NCI-H524 (cell line): ENCODE measurements at places on chromosomes 11 and 22.

- no peak for DNase-seq
These were observed 100.5 kb downstream of the DSCAML1 start for GRCh38 chr11:117696540-117696939.

DNA sequence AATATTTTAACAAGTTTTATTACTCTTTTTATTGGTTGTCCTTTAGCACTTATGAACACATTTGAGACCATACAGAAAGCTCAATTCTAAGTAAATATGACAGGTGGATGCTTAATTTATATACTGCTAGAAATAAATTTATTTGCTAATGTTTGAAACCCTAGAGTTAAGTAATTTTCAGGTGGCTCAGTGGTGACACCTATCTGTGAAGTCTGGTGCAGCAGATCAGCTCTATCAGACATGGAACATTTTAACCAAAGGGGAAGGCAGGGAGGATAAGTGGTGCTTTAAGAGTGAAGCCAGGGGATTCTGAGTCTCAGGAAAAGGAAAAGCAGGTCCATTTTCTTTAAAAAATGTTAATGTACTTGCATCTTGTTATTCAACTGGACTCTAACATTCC, 175.8 kb downstream of the DSCAML1 start:
- DNase-seq, result no peak

GRCh38 chr11:113849713-113850112, 25.7 kb downstream of the USP28 start:
- DNase-seq, result no peak

GRCh38 chr11:120306519-120307242, 18.4 kb upstream of the TLCD5 start:
- DNase-seq, result no peak

- DNase-seq, result no peak
These were observed 1009.1 kb downstream of the NTM start for GRCh38 chr11:132379540-132379939.

DNA sequence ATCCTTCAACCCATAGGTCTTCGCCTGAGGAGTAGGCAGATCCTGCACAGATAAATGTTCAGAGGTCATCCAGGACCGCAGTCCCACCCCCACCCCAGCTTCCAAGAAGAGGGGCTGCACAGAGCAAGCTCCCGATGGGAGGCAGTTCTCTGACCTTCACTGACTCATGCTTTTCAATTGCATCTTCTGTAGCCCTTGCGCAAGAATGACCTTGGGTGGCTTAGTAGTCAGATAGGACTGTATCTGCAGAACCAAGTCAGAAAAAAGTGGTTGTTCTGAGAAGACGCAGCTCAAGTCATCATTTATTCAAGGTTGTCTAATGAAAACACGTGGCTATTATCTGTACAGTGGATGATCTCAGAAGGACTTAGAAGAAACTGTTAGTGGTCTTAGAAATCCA, 16.4 kb upstream of the GRAMD1B start:
- no peak for DNase-seq

DNA sequence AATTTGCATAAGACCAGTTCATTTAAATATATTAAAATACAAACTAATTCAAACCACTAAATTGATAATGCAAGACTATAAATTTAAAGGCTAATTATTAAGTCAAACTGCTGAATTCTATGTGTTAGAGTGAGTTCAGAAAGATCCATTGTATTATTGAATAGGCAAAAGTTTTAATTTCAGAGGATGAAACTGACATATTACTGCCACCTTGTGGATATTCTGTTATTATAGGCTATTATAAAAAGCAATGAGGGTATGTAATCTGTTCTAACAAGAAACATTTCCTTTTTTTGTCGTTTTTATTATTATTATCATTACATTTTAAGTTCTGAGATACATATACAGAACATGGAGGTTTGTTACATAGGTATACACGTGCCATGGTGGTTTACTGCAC, 20.9 kb upstream of the NAALAD2 start:
- peak; percentile 17 for DNase-seq

DNA sequence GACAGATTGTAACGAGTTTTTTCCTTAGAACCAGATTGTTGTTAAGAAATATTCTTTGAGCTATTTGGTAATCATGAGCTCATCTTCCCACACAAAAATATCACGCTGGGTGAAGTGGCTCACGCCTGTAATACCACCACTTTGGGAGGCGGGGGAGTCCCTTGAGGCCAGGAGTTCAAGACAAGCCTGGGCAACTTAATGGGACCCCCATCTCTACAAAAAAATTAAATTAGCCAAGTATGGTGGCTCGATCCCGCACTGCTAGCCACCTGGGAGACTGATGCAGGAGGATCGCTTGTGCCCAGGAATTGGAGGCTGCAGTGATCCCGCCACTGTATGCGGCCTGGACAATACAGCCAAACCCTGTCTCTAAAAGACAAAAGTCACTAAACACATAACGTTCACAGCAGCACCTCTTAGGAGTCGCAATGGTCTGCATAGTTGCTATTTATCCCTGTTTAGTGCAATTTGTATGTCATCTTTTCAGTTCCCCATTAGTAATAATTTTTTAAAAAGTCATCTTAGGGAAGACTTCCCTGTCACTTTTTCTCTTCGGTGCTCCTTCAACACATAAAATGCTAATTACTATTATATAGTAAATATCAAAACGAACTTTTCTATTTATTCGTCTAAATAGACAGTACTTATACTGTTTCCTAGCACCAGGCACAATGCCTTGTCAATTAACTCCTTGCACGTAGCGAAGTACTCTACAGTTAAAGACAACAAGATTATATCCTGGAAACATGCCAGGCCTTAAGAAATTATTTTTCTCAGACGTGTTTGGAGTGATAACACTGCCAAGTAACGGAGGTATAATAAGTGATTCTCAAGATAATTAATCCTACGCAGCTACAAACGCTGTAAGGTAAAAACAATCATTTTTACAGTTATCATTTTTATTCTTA, 1.1 kb downstream of the ST13 start:
- DNase-seq, result peak; percentile 31

DNA sequence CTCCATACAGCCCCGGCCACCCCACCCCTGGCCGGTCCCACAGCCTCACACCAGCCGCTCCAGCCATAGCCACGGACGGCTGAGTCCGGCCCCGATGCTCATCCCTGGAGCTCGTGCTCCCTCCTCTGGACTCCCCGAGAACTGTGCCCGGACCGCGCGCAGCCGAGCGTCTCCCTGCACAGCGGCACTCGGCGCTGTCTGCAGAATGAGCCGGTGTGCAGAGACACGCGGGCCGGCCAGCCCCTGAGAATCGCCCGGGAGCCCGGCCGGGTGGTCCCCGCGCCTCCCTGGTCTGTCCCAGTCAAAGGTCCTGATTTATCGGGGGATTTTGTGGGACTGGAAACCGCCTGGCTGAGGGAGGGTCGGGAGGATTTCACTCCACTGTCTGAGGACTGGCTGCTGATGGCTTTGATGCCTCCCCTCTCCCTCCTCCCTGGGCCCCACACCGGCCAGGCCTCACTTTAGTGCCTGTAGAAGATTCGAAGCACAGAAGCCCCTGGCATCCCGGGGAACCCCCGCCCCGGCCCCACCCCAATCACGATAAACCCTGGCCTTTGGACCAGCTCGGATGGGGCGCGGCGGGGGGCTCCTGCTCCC, 102.7 kb downstream of the BRD1 start:
- peak; percentile 72 for DNase-seq

GRCh38 chr11:6627762-6628241, 8.6 kb upstream of the TPP1 start:
- no peak for DNase-seq

DNA sequence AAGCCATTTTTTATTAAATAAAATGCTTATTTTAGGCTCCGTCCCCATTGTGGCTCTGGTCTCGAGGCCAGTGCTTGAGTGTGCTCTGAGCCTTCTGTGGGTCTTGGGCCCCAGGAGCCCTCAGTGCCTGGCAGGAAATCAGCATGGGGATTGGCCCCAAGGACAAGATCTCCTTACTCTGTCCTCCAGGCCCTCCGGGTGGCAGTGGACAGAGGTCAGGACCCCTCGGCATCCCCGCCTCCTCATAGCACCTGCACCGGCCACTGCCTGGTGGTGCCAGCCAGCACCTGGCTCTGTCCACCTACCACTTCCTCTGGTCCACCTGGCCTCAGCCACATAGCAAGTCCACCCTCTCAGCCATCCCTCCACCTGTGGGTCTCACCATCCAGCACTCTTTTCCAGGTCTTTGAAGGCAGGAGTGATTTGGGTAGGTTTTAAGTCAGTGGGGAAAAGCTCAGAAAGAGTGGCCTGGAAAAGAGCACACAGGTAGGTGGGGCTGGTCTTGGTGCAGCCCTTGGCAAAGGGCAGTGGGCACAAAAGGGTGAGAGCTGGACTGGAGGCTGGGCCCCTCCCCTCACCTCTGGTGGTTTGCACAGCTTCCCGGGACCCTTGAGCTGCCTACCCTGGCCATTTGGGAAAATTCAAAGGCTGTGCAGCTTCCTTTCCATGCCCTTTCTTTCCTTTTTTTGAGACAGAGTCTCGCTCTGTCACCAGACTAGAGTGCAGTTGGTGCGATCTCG, 3.5 kb downstream of the CLDN5 start:
- no peak for DNase-seq

DNA sequence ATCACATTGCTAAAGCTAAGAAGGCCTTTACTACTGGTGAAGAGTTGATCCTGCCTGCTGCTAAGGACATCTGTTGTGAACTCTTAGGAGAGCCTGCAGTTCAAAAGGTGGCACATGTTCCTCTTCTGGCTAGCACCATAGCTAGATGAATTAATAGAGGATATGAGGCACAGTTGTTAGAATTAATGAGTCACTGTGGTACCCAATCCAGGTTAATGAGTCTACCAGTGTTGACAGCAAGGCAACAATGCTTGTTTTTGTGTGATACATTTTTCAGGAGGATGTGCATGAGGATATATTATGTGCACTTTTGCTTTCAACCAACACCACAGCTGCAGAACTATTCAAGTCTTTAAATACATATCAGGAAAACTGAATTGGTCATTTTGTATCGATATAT, 12.0 kb downstream of the C11orf58 start:
- DNase-seq, result peak; percentile 66

DNA sequence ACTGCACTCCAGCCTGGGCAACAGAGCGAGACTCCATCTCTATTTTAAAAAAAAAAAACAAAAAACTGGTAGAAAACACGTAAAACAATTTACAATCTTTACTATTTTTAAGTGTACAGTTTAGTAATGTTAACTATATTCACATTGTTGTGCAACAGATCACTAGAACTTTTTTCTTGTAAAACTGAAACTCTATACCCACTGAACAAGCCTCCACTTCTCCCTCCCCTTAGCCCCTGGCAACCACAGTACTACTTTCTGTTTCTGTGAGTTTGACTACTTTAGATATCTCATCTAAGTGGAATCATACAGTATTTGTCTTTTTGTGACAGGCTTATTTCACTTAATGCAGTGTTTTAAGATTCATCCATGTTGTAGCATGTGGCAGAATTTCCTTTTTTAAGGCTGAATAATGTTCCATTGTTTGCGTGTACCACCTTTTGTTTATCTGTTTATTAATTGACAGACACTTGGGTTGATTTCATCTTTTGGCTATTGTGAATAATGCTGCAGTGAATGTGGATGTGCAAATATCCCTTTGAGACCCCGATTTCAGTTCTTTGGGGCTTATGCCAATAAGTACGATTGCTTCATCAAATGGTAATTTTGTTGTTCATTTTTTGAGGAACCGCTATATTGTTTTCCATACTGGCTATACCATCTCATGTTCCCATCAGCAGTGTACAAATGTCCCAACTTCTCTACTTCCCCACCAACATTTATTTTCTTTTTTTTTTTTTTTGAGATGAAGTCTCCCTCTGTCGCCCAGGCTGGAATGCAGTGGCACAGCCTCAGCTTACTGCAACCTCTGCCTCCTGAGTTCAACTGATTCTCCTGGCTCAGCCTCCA, 11.0 kb downstream of the DDB2 start:
- no peak for DNase-seq

DNA sequence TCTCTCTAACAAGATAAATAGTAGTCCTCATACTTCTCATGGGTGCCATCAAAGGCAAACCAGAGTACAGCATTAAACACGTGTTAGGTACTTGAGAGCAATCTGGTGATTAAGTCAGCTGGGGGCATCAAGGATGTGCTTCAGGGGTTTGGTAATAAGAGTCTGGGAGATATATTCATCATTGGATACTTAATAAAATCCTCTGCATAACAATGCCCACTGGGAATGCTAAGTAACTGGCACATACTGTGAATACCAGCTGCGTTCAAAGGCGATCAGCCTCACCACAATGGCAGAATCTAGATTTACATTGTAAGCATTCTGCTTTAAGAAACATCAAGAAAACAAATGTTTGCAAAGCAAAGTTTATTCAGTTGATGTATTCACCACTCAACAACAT, 268.6 kb upstream of the PITPNB start:
- peak; percentile 95 for DNase-seq

DNA sequence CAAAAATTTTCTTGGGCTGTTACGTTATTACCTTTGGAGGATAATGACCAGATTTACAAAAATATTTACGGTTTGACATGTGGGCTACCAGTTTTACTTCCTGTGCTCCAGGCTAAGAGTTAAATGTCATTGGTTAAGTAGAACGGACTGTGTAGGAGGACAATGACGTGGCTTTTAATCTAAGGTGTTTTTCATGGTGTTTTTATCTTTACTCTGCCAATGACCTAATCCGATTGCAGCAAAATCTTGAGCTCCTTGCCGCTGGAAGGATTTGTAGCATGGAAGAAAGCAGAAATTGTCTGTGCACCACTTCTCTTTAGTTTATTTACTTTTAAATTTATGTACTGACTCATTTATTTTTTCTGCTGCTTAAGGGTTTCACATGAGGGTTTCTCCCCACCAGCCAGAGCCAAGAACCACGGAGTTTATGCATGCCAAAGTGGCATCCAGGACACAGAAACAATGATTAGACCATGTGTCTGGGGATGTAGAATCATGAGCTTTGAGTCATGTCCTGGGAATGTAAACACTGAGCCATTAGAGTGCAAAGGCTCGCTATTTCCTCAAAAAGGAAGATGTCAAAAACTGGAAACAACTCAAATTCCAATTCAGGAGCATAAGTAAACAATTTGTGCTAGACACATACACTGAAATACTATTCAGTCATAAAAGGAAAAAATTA, 1.9 kb upstream of the CARD16 start:
- DNase-seq, result no peak

DNA sequence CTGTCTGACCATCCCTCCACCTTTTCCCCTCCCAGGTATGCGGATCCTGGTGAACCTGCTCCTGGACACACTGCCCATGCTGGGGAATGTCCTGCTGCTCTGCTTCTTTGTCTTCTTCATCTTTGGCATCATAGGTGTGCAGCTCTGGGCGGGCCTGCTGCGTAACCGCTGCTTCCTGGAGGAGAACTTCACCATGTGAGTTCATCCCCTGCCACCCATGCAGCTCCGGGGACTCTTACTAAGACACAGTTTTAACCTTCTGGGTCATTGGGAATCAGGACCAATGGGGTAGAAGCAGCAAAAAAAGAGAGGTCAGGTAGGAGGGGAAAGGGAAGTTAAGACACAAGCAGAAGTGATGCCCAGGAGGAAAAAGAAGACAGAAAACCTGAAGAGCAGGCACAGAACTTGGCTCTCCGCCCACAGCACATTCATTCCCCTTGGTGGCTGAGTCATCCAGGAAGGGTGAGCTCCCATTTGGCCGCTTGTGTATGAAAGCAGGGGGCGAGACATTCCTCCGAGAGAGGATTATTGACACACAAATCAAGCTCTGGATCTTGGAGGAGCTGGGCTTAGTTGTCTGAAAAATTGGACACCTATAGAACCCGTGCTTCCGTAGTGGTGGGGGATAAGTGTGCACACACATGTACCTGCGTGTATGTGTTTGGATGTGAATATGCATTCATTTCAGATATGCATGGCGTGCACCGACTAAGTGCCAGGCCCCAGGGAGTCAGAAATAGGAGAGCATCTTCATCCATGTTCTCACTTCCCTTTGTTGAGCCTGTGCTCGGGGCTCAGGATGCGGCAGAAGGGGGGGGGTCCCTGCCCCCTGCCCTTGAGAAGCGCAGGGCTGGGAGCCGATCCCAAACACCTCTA, 64.2 kb downstream of the CACNA1I start:
- no peak for DNase-seq

GRCh38 chr11:40569947-40570531, 889.4 kb downstream of the LRRC4C start:
- no peak for DNase-seq
